ENCODE measurements at places on chromosomes 5 and 9.

GRCh38 chr5:73528248-73528647 is 30.0 kb downstream of the BTF3 start:
- DNase-seq: no peak

GRCh38 chr9:133419005-133419404 is 1.2 kb upstream of the REXO4 start:
- no peak for DNase-seq

- DNase-seq: no peak
Measured at GRCh38 chr5:134541736-134542376, 16.4 kb downstream of the JADE2 start.

- DNase-seq: no peak
Measured at GRCh38 chr5:150766251-150766650, 7.4 kb upstream of the DCTN4 start.

DNA sequence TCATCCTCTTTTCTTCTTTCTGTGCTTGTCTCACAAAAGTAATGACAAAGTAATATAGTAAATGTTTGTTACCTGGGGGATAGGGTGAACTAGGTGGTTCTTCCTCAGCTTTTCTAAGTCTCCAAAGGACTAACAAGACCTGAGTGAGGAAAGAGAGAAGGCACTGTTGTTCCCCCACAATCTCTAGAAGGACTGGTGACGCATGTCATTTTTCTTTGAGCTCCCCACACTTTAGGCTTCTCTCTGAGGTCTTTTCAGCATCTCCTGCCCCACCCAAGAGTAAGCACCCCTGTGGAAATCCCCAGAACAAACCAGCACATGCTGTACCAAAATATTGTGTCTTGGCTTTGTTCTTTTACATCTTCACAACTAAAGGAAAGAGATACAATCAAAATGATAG is 2.4 kb upstream of the IL7R start:
- no peak for DNase-seq

DNA sequence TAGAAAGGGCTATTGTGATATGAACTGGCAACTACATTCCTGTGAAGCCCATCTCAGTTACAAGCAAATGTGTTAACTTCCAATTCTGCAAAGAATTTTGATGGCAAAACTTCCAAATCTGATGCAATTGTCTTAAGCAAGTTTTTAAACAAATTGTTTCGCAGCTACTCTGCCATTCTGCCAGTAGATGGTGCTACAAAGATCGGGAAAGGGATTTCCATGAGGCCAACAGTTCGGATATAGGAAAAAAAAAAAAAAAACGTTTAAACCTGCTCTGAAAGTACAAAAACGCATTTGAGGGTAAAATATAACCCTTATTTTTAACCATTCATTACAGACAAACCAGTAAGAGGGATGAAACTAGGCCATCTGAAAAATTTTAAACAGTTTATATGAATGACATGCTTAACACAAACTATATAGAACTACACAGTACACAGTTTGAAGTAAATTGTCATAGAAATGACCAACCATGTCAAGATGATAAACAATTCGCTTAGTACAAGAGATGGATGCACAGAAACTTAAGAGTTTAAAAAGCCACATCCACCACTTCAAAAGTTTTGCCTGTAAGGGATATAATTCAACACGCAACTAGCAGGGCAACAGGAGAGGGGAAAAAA is 2.2 kb downstream of the HNRNPA0 start:
- DNase-seq: no peak

- DNase-seq: no peak
Measured at GRCh38 chr5:143551820-143552251, 148.3 kb upstream of the NR3C1 start.

DNA sequence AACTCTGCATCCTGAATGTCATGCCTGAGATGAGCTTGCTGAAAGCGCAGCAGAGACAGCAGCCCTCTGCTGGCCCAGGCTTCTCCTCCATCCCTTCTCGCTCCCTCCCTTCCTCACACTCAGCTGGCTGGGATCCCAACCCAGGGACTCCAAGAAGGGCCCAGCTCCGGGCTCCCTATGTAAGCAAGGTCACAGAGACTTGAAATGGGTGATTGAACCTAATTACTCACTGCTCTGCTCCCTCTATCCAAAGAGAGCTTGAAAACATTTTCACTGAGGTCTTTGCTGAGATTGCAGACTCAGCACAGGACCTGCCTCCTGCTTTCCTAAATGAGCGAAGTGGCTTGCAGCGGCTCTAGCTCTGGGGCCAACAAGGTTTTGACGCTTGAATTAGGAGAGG is 42.8 kb downstream of the RAPGEF1 start:
- DNase-seq: no peak

DNA sequence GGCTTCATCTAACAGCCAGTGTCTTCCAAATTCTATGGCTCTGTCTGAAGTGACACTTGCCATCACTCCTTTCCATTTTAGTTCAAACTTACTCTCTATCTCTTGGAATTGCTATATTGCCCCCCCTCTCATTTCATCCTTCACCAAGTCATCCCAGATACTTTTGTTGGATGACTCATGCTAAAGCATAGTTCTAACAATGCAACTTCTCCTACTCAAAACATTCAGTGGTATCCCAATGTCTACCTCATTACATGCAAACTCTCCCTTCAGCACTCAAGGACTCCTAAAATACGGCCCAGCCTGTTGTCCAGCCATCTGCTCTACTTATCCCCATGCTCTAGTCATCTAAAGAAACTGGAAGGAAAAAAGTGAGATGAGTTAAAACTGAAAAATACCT is 171.6 kb downstream of the RASEF start:
- DNase-seq: no peak

DNA sequence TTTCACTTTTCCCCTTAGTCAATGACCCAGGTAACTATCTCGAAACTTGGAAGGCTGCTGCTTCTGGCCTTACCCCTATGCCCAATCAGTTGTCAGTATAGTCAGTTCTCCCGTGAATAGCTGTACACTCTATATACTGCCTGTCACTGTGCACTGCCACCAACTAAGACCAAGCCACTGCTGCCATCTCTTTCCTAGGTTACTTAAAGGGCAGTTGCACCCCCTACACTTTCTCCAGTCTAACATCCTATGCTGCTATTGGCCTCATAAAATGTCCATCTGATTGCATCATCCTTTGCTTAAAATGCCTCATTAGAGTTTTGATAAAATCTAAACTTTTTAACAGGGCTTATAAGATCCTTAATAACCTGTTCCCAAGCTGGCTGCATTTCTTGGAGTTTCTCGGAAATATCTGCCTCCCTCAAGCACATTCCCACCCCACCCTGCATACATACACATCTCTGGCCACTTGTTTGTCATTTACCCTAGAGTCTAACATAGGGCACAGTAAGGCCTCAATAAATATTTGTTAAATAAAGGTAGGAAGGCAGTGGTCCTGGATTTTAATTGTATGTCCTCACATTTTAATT is 32.8 kb upstream of the TNFAIP8 start:
- no peak for DNase-seq

- no peak for DNase-seq
Measured at GRCh38 chr5:33244441-33245150, 196.2 kb upstream of the TARS1 start.

GRCh38 chr5:44499381-44499780 is 110.2 kb upstream of the FGF10 start:
- DNase-seq: no peak

- DNase-seq: no peak
Measured at GRCh38 chr5:36060420-36060887, 6.2 kb downstream of the UGT3A2 start.

DNA sequence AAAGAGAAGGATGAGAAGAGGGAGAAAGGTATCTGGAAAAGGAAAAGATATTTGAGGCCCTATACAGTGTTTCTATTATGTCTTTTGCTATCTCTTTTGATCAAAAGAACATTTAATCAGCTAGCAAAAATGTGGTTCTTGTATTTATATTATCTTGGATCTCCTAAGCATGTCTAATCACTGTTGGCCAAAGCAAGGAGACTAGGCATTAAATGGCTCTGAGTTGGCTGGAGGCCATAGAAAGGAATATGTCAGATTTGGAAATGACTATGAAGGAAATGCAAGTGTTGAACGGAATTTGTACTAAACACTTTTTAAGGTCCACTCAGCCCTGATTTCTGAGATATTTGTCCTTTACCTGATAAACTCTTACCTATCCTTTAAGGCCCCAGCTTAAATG is 22.4 kb upstream of the THG1L start:
- DNase-seq: no peak

DNA sequence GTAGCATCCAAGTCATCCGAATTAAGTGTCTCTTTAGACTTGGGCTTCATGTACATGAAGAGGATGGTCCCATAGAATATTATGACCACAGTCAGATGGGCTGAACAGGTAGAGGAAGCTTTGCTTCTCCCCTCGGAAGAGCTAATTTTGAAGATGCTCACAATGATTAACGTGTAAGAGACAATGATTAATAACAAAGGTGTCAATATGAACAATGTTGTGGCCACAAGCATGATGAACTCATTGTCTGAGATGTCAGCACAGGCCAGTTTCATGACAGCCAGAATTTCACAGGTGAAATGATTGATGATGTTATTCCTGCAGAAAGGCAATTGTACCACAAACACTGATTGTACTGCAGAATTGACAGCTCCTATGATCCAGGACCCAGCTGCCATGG is 626 bp downstream of the OR13C2 start:
- DNase-seq: no peak

DNA sequence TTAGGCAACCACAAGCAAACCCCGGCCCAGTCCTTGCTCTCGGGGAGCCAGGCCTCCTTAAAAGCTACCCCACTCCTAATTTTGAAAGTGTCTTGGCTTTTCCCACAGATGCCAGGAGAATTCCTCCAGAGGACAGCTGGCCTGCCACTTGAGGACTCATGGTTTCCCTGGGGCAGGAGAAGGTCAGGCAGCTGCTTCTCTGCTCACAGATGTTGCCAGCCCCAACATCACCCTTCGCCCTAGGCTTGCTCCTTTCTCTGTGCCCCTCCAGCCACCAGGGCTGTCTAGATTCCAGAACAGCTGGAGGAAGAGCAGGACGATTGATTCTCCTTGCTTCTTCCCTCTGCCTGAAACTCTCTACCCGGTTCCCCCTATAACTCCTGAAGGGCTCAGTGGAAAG is 8.5 kb downstream of the GGTA1 start:
- no peak for DNase-seq

- no peak for DNase-seq
Measured at GRCh38 chr9:108049026-108049607, 559.5 kb upstream of the KLF4 start.

- no peak for DNase-seq
Measured at GRCh38 chr9:29945012-29945411, 2371.7 kb upstream of the C9orf72 start.

GRCh38 chr9:121835587-121836365 is 184.3 kb downstream of the DAB2IP start:
- DNase-seq: no peak

DNA sequence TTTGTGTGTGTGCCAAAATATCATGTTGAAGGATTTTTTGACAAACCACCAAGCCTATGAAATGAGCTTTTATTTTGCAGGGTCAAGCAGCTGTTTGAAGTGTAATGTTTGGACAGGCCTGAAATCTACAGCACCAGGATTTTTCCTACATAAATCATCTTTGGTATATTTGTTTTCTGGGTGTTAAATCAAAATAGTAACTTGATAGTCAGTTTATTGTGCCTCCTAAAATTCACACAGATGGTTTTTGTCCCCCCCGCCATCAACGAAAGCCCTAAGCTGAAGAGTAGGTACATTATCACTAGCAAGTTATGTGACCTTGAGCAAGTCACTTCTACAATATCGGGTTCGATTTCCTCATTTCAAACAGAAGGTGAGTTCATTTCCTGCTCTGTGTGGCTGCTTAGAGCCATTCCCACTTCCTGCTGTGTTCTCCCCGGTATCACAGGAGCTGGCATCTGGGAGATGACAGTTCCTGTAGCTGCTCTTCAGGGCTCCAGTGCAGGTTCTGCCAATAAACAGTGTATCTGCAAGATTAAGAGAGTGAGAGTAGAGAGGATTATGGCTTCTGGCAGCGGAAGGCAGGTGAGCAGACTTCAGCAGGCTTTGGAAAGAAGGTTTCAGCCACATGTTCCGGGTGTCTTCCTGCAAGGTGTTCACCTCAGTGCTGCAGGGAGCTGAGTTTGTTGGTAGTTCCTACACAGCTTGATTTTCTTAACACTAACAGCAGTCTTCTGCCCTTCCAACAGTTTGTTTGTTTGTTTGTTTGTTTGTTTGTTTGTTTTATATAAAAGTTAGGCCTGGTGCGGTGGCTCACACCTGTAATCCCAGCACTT is 48.4 kb upstream of the GNE start:
- DNase-seq: no peak

- no peak for DNase-seq
Measured at GRCh38 chr9:109861499-109861898, 81.5 kb downstream of the PALM2AKAP2 start.

DNA sequence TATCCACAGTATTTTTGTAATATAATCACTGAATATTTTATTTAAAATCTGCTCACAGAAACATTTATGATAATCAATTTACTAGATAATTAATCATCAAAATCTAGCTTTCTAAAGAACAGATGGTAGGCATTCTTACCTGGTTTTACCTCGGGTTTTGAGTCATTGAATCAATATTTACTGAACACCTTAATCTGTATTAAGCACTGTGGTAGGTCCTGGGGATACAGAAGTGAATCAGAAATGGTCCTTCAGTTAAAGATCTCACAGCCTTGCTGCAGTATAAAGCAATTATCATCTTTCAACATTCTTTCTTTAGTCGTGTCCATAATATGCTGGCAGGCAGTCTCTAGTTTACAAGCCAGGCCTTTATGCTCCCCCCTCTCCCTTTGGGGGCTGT is 2.0 kb upstream of the MEIKIN start:
- no peak for DNase-seq

DNA sequence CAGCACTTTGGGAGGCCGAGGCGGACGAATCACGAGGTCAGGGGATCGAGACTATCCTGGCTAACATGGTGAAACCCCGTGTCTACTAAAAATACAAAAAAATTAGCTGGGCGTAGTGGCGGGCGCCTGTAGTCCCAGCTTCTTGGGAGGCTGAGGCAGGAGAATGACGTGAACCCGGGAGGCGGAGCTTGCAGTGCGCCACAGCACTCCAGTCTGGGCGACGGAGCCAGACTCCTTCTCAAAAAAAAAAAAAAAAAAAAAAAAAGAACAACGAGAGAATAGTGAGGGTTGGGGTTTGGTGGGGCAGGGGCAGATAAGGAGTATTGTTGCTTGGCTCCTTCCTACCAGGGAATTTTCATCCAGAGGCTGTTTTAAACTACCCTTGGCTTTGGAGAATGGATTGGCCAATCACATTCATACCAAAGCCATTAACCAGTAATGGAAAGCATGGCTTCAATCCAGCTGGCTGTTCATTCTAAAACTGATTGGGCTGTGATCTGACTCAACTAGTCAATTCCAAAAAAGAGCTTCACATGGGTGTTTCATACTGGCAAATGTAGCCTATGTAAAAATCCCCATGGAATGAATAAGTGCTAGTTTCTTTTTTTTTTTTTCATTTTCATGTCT is 64.4 kb downstream of the PLCXD3 start:
- DNase-seq: no peak

Measured in activated CD8-positive, alpha-beta memory T cell treated with anti-CD3 and anti-CD28 coated beads for 24 hours (primary cell).